ENCODE measurements at places on chromosomes 6 and 20.

GRCh38 chr6:159126590-159126989 lies 42.6 kb upstream of the FNDC1 start:
- DNase-seq: no peak

GRCh38 chr6:127855542-127856159 lies 45.2 kb downstream of the THEMIS start:
- DNase-seq: no peak

DNA sequence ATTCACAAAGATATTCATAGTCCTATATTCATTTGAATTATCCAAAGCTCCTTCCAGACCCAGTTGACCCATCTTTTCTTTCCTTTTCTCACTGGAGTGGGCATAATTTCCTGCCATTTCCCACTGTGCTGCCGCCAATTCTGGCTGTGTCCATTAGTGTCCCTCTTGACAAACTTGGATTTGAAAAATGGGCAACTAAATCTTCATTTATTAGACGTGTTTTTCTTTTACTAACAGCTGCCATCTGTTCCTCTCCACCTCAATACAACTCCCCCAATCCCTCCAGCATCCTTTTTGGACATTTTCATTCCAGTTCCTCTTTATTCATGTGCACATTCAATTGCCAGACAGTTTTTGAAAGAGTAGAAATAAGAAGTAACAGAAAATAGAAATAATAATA lies 90.5 kb downstream of the PCSK2 start:
- DNase-seq: no peak

DNA sequence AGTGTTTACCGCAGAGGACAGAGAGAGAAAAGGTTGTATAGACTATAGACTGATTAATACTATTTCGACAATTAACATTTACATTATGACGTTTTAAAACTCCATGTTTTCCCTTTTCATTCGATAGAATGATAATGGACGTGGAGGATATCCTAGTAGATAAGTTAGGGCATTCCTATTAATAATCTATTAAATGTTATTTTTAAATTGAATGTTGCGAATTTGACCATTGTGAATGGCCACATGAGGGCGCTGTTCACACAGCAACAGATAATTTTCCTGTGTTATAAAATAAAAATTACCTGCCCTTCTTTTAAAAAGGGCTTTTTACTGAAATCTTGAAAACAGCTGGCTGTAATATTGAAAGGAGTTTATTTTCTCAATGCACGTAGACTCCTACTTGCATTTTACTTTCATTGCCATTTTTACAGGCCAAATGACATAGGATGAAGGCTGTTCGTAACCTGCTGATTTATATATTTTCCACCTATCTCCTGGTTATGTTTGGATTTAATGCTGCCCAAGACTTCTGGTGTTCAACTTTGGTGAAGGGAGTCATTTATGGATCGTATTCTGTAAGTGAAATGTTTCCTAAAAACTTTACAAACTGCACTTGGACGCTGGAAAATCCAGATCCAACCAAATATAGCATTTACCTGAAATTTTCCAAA lies 3.3 kb downstream of the ADGRB3 start:
- DNase-seq: no peak

DNA sequence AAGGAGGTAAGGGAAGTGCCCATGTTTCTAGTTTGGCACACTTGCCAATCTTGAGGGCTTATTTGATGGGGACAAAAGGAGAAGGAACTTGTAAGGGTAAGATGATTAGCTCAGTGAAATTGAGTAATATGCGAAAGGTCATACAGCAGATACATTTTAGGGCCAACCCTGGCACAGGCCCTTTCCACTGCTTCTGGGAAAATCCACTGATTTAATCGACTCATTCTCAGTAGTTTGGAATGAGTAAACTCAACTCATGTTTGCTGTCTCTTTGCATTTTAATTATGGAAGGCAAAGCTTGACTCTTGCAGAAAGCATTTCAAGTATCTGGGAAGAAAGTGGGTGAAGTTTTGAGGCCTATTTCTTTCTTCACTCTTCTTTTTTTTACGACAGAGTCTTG lies 20.0 kb downstream of the PHF20 start:
- no peak for DNase-seq

- no peak for DNase-seq
These were observed 298.5 kb downstream of the QKI start for GRCh38 chr6:163712981-163713380.

DNA sequence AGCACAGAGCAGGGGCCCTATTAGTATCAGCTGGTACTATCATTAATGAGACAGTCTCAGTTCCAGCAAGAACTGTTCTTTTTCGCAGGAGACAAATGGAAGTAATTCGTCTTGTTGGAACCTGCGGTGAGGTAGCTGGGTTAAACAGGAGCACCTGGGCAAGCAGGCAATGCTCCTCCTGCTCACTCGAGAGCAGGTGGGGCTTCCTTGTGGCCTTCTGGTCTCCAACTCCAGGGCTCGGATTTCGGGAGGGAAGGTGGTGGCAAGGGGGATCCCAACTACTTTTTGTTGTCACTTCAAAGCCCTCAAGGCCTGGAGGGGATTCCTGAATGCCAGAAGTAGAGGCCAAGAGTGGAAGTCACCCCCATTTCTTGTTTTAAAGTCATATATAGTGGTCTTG lies 1.3 kb upstream of the SPEF1 start:
- DNase-seq: no peak

- no peak for DNase-seq
These were observed 86.6 kb downstream of the GCLC start for GRCh38 chr6:53458105-53458866.

GRCh38 chr6:32082935-32083334 lies 26.2 kb downstream of the TNXB start:
- no peak for DNase-seq

DNA sequence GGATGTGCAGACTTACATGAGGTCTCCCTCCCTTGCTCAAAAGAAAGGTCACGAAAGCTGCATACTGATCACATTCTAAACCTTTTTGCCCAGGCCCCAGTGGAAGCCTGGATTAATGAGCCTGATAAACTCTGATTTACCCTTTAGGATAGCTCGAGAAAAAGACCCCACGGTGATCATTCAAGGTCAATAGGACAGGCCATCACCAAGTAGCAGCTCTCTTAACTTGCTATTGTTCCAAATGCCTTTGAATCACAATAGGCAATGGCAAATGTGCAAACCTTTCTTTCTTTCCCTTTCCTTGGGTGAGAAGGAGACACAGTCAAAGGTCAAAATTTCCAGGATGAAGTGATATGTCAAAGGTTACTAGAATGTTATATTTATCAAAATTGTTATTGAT lies 327.3 kb downstream of the HDGFL1 start:
- DNase-seq: no peak

- peak; percentile 26 for DNase-seq
These were observed 51.7 kb downstream of the CHMP4B start for GRCh38 chr20:33862709-33863403.

GRCh38 chr6:143485967-143486366 lies 25.6 kb downstream of the FUCA2 start:
- DNase-seq: no peak

DNA sequence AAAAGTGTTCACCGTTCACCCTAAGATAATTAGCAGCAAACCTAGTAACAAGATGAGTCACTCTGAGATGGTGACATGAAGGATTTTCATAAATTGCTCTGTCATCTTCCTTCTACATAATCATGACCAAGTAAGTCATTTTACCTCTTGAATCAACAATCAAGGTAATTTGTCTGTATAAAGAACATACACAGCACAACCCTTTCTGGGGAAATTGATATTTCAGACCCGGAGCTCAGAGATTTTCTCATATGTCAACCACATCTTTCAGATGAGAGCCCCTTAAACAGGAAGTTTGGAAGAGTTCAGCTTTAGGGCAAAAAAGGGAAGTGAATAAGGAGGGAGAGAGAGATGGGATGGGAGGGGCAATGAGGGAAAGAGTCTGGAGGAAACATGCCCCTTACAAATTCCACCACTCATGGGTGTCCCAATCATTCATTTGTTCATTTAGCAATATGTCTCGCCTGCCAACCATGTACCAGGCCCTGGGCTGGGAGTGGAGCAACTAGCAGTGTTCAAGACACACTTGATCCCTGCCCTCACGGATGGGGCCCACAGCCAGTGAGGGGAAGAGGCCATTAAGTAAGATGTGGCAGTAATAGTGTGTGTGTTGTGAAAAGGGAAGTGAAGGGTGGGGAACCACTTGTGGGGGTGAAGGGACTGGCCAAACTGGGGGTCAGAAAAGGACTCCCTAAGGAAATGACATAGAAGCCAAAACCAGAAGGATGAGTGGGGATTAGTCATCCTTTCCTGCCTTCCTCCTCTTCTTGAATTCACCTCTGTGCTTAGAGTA lies 190.9 kb downstream of the MAFB start:
- DNase-seq: no peak

DNA sequence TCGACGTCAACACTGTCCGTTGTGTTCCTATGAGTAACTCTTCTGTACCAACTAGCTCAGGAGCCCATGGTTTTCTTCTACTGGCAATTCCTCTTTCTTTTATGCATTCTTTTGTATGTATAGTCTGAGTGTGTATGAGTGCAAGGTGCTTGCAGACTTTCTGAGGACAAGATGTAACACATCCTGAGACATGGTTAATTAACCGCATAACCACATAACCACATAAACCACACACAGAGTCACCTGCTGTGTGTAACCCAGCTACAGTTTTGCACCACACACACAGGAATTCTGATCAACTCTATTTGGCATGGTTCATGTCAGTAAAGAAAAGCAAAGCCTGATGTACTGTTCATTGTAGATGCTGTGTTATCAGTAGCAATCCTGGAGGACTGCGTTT lies 98.6 kb downstream of the DACT2 start:
- no peak for DNase-seq

DNA sequence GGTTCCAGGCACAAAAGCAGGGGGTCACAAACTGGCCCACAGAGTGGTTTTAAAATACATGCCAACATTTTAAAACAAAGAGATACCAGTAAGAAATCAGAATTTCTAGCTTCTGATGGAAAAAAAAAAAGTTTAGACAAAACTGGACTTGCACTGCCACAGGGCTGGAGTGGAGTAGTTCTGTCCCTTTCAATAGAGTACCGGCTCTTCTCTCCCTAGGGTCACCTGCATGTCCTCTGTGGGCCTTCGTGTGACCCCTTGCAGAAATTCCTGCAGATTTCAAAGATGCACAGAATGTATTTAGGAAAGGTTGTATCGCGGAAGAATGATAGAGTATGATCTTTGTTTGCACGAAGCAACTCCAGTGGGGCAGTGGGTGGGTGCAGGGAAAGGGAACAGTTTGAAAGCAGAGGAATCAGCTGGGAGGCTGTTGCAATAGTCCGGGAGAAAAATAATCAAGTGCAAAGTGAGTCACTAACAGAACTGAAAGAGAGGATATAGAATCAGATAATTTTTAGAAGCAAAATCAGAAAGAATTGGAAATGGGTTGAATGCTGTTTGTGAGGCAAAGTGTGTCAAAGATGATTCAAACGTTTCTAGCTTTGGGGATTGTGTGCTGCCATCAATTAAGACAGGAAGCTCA lies 97.3 kb upstream of the STXBP5 start:
- DNase-seq: no peak

DNA sequence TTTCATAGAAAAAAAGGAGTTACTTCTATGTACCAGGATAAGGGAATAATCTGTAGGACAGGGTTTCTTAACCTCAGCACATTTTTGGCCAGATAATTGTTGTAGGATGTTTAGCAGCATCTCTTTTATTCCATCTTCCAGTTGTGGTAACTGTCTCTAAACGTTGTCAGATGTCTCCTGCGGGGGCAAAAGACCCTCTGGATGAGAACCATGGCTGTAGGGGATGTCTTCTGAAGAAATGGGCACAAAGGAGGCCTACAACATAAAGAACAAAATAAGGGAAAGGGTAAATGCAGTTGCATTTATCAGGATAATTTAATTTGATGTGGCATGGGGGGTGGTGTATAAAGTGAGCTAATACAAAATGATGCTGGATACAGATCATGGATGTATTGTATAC lies 4.1 kb upstream of the FBXO5 start:
- no peak for DNase-seq

DNA sequence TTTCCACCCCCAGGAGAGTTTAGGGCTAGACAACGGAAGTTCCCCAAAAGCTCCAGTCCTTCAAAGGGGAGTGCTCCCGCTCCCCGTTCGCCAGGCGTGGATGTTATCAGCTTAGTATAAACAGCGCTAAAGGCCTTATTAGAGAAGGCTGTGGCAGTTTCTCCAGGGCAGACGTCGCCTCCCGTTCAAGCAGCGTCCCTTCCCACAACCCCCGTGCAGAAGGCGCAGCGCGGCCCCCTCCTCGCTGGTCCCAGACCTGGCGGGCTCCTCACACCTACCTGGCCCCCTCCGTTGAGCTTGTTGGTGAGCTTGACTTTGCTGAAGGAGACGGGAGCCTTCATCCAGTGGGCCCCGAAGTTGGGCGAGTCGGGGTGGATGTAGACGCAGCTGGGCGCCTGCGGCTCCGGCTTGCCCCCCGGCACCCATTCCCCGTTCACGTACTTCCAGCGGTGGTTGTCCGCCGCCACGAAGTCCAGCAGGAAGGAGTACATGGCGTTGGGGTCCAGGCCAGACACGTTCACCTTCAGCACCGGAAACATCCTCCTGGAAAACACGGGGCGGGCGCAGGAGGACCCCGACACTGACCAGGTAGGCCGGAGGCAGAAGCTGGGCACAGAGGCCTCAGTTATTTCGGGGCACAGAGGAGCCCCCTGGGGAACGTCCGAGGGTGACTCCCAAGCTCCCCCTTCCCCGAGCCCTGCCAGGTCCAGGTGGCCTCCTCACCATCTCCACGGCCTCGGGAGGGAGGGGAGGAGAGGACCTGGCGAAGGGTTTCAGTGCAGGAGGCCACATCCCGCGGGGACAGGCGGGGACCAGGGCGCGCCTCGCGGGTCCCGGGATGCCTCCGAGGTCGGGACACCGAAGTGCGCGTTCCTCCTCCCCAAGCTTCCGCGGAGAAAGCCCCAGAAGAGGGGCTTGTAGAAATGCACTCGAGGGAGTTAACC lies 1.1 kb downstream of the TBXT start:
- DNase-seq: no peak

DNA sequence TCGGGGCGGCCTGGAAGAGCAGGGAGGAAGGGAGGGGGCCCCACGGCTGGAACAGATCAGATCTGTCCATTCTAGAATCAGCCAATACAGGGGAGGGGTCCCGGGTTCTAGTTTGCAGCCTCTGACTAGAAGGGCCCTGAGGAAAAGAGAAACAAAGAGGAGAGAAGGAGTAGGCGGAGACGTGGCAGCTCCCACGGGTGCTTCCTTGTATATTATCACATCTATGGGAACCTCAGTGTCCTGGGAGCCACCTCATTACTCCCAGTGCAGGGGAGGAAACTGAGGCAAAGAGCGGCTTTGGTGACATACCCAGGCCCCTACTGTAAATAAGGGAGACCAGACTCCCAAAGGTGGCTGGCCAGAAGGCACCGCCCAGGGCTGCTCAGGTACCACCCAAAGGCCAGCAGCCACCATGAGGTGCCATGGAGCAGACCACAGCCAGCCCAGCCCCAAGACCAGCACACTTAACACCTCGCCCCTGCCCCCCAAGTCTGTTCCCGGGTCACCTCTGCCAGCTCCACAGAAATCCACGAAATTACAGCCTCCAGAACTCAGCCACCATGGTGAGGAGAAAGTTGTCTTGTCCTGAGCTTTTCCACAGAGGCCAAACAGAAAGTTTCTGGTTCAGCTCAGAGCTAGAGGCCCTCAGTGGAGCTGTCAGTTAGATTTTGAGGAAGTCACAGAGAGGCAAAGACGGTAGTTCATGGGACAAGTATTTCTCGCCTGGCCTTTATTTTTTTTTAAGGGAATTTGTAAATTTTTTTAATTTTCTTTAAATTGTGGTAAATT lies 2.1 kb downstream of the ZC3H12D start:
- no peak for DNase-seq

Data from stimulated activated CD8-positive, alpha-beta memory T cell treated with anti-CD3 and anti-CD28 coated beads, Interleukin-15, amount 100 ng/mL, for 24 hours (primary cell).